HEK293T (cell line): ENCODE measurements at places on chromosomes 4 and X.

DNA sequence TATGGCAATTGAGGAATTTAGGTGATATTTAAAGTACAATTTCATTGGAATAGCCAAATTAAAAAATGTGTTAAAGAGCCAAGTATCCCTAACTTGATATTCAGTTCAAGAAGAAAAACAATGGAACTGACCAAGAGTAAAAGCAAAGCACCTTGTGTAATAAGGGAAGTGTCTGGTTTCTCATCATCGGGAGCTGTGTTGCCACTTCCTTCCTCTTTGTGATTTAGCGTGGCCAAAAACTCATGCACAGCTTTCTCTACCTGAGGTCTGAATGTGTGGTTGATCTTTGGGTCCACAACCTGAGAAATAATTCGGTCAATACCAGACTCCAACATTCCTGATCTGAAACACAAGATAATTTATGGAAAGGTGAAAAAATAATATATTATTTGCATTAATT is 12.4 kb downstream of the BOD1L1 start:
- DNase-seq = no peak

DNA sequence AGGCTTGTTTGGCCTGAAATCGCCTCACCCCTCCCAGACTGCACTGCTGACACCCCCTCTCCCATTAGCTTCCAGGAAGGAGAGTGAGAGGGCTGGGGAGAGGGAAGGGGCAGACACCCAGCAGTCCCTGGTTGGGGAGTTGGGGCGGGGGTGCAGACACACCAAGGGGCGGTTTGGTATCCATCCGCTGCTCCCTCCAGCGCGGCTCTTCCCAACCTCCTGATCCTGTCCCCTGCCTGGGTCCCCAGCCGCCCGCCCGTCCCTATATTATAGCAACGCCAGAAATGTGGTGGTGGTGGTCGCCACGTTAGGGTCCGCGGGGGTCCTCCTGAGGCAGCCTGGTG is 24.9 kb downstream of the GPRASP3 start:
- DNase-seq = no peak

- no peak for DNase-seq
Observed at GRCh38 chr4:167578906-167579305, 344.6 kb upstream of the SPOCK3 start.

GRCh38 chr4:120611092-120611491 is 311.4 kb downstream of the PRDM5 start:
- DNase-seq = no peak

- DNase-seq = no peak
Observed at GRCh38 chrX:69603566-69604194, 12.2 kb upstream of the EDA start.
